Epithelial cell of proximal tubule (primary cell): ENCODE measurements at places on chromosomes 7 and 10.
A peak's percentile ranks its signal among the peaks of the same experiment; 100 is the strongest.

DNA sequence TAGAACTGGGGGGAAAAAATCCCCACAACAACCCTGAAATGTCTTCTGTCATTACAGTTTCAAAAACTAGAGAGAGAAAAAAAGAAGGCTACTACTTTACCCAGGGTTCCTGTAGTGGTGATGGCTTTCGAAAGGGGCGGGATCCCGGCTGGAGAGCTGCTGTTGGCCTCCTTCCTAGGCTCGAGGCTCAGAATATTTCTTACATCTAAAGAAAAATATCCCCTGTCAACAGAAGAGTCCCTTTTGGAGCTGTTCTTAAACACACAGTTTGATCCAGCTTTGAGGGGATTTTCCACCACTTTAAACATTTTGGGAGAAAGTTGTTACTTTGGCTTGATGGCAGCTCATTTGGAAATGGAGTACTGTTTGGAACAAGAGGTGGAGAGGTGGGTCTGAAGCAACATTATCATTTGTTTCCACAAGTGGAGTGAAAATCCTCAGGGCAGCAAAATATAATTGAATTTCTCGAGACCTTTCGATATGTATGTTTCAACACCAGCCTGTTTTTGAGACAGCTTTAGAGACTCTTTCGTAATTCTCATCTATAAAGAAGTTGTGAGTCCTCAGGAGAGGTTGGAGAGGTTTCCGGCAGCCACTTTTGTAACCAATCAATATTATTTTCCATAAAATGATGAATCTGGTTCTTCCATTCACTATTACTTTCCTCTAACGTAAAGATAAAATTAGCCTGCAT is 5.1 kb downstream of the HOXA13 start:
- DNase-seq, result no peak

GRCh38 chr7:123271231-123271630 is 71.5 kb upstream of the SLC13A1 start:
- DNase-seq, result peak; percentile 16

DNA sequence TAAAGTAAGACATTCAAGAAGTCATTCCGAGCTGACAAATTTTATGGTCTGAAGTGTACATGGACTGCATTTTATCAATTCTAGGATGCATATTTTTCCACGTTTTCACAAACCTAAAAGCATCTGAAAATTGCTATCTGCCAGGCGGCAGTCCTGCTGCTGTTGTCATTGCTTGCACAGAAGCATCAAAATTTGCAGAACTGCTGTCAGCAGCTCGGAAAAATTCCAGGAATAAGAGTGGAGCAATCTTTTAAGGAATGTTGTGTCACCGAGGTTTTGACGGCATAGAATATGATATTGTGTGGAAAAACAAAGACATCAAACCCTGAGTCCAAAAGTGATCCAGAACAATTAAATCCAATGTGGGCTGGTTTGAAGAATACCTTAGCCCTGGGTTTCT is 61.4 kb downstream of the CHCHD3 start:
- no peak for DNase-seq

DNA sequence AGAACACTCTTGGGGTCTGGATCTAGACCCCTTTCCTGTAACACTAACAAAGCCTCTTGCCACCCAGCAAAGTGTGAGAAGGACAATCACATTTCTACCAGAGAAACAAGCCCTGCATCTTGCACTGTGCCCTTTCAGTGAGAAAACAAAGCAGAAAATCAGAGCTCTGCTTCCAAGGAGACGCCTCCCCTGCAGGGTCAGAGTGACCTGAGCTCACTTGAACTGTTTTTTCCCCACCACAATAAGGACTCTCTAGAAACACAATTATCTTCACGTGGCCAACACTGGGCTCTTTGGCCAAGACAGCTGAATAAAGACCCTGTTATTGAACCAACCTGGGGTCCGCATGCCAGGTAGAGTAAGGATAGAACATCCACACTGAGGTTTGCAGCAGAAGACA is 30.1 kb upstream of the PRLHR start:
- no peak for DNase-seq

GRCh38 chr7:133233142-133233541 is 19.7 kb upstream of the EXOC4 start:
- no peak for DNase-seq

DNA sequence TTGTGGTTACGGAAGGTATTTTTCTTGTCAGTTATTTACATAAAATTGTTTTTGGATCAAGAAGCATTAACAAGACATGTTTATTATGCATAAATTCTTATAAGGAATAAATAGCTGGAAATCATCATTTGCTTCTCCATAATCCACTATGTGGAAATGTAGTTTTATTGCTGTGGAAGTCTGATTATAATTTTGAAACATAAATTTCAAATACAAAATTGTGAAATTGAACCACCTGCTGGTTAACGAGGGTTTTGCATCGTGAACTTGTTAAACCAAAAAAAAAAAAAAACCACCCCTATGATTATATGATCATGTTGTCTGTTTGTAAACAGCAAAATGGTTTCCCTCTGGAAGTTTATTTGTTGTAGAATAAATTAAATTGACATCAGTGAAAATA is 25.9 kb downstream of the ABRAXAS2 start:
- no peak for DNase-seq

DNA sequence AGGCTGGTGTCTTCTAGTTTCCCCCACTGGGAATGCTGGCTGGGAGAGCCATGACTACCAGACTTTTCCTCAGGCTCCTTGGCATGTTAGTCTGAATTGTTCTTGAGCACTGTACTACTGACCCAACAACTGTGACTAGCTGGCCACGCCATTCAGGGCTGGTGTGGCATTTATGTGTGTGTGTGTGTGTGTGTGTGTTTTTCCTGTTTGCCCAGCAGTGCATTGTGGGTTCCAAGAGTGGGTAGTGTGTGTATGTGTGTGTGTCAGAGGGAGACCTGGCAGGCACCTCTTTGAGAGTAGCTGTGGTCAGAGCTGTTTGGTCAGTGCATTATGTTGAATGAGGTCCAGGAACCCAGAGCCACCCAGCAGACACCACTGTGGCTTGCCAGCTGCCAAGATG is 9.2 kb downstream of the PCBD1 start:
- DNase-seq, result no peak

GRCh38 chr10:133249975-133250754 is 12.5 kb downstream of the VENTX start:
- DNase-seq, result no peak

- DNase-seq, result no peak
Observed at GRCh38 chr10:23439961-23440889, 1.4 kb downstream of the OTUD1 start.

DNA sequence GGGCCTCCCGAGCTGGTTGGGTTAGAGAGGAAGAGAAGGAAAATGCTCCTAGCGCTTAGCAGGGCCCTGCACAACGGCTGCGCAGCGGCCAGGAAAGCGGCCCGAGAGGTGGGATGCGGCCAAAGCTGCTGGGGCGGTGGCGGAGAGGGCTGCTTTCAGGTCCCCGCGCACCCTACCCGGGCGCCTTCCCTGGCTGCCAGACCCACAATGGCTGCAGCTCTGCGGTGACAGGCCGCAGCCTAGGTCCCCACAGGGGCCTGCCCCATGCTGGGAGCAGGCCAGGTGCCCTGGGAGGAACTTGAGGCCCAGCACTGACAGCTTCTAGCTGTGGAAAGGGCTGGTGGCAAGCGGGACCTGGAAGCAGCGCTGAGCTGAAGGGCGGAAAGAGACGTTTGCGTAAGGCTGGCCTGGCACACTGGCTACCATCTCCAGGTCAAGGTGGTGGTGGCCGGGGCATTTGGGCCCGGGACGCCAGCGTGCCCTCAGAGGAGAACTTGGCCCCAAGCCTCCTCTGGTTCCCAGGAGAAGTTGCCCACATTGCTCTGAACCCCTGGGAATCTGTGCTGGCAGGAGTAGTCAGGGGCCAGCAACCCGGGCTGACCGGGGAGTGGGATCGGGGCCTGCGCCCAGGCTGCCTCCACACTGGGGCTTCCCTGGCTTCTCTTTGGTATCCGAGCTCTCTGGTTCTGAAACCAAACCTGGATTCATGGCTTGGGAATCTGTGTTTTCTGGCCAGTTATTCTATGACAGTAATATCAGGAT is 72.9 kb upstream of the ZNF804B start:
- no peak for DNase-seq

DNA sequence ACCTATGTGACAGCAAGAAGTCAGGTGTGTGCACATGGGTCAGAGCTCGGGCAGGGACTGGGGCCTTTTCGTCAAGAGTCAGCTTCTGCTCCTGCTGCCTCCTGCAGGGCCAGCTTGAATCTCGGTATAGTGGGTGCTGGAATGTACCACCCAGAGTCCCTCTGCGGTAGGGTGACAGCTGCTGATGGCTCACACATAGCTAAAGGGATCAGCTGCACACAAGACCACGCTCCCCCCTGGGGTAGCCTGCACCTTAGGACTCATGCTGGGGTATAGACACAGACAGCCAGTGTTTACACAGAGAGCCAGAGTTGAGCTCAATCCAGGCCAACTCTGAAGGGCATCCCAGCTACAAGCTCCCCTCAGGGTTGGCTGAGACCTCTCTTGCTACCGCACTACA is 14.0 kb upstream of the COL13A1 start:
- DNase-seq, result no peak

- DNase-seq, result no peak
Observed at GRCh38 chr7:255721-256361, 34.1 kb upstream of the FOXL3 start.

DNA sequence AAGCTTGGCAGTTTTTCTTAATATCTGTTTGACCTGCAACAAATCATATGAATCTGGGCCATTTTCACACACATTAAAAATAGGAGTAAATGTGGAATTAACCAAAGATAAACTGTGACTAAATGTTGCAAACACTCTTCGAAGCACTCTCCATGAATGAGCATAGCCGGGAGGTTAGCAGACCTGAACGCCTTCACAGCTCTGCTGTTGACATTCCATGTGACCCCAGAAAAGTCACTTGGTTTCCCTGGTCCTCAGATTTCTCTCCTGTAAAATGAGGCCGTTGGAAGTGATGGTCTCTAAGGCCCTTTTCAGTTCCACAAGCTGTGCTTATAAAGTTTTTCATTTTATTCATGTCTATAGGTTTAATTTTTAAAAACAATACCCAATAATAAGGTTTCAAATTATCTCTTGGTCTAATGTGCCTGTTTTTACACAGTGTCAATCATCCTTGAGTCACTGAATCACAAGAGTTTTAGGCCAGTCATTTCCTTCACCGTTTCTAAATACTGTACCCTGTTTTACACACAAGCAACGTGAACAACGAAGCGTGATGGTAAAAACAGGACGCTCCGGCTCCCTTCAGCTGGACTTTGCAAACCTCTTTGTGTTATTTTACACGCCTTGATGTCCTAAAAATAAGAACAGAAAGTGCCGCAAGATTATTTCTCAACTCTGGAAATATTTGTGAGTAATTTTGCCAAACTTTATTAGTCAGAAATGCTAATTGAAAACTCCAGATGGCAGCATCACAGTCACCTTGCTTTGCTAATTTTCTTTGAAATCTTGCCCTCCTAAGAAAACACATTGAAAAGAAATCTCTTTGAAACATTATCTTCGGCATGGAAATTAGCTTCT is 38.6 kb upstream of the MET start:
- DNase-seq, result peak; percentile 96

DNA sequence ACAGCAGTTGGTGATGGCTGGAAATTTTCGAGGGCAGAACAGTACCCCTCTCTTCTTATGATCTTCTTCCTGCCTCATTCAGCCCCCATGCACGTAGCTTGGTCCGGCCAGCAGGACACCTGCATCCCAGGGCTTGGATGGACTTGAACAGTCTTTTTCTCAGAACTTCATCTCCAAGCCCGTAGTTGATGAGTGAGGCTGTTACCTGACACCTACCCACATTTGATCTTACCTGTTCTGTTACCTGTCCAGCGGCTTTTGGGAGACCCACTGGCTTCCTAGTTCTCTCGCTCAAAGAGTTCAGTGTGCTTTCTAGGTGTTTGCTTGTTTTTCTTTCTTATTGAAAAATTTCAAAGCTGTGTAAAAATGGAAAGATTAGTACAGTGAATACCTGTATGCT is 212.2 kb downstream of the CUX1 start:
- no peak for DNase-seq

GRCh38 chr7:117012284-117012683 is 59.0 kb downstream of the ST7 start:
- no peak for DNase-seq

DNA sequence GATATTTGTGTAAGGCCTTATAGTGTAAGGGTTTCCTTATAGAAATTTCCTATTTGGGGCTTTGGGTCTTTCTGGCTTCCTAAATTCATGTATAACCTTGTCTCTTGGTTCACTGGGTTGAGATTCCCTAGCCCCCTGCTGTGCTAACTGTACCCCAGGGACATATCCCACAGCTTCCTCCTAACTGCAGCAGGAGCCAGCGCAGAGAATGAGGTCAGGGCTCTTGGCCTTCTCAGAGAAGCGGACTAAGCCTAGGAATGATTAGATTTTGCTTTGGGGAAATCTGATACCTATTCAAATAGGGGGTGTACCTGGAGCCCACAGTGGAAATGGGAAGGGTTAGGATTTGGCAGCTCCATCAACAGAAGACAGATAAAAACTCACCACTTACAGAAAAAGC is 138.1 kb upstream of the EFCAB10 start:
- no peak for DNase-seq

DNA sequence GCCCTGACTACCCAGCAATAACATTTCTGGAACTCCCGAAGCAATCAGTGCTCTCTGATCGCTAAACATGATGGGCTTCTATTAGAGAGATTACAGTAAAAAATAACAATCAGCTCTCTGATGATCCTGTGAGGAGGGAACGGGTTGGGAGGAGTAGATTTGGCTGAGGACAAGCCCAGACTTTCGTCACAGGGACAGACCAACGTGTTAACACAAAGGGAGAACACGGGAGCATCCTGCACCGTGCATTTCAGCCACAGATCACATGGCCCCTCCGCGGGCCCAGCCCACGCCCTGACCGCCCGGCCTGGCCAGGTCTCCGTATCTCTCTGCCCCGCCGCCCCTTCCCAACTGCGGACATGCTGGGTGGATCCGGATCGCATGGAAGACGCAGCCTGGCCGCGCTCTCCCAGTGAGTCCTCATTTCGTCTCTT is 95.0 kb upstream of the AGBL3 start:
- peak; percentile 85 for DNase-seq

- DNase-seq, result no peak
Observed at GRCh38 chr7:106344861-106345260, 60.1 kb upstream of the NAMPT start.
